ENCODE measurements at places on chromosomes 2 and 18.

- no peak for DNase-seq
These were observed 114.0 kb upstream of the STON1 start for GRCh38 chr2:48415836-48416515.

DNA sequence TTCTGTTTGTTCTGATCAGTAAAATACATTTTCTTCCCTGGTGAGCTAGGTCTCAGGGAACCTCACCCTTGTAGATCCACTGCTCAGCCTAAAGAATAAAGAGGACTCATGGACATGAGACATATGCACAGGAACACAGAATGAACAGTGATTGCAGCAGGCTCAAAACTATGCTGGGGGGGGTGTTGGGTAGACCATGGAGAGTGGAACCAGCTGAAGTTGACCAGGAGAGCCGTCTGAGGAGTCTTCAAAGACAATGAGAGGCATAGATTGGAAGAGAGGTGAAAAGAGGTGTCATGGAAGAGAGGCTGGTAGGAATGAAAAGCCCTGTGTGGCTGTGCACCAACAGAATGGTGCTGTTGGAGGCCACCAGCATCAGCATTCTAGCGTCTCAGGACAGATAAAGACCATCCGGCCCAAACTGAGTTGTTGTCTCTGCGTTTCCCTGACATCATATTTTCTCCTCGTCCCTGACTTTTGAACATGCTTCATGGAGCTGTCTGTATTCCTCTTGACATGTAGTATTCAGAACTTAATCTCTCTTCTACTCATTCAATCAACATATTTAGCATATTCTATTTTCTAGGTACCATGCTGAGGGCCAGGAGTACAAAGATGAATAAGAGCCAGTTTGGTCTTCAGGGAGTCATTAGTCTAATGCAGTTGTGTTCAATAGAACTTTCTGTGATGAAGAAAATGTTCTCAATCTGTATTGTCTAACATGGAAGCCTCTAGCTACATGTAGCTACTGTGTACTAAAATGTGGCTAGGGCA lies 331.8 kb downstream of the CYP26B1 start:
- no peak for DNase-seq

DNA sequence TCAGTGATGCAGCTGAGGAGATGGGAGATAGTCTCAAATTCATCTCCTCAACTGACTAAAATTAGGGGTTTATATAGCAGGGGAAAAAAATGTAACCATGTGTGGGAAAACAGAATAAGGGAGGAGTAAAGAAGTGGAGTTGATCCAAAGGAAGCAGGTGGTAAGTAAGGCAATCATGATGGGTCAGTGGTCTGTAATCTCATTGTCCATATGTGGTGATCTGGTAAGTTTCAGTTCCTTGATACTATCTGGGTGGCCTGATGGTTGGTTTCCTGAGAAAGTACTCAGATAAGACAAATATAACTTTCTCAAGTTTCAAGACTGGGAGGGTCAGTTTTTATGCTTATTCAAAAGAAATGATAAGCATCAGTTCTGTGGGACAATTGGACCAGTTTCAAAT lies 312.3 kb upstream of the KCNJ3 start:
- no peak for DNase-seq

- DNase-seq, result no peak
These were observed 31.1 kb downstream of the NDUFAF7 start for GRCh38 chr2:37262522-37262921.

DNA sequence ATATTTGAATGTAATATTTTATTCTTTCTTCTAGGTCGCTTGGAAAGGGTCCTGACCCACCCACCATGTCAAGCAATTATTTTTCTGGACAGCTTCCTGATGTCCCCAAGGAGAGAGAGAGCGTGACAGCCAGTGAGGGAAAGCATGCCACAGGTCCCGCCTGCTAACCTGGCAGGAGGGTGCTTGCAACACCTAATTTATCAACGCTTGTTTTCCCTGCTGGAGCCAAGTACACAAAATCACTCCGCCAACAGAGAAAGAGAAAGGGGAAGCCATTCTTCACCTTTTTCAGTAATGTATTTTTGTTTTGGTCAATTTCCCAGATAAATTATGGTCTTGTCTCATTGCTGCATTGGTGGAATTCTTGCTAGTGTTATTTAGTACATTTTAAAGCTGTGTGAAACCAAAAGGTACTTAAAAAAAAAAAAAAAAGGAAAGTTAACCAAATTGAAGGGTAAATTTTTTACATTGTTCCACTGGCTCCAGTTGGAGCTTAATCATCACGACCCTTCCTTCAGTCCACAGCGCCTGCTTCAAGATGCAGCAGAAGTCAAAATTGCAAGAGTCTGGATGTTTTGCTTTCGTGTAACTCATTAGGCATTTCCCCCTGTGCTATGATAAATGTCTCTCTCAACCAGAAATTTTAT lies 88.5 kb upstream of the COPS8 start:
- DNase-seq, result peak; percentile 57

DNA sequence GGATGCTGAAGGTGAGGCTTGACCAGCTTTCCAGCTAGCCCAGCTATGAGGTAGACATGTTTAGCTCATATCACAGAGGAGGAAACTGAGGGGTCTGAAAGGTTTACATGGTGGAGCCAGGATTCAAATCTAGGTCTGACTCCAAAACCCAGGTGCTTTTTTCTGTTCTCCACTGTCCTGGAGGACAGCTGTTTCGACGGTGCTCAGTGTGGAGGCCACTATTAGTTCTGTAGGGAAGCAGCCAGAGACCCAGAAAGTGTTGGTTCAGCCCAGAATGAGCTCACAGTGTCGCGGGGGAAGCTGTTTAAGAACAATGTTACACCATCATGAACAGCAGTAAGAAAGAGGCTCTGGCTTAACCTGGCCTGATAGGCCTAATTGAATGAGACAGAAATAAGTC lies 11.1 kb downstream of the PROC start:
- DNase-seq, result no peak

- DNase-seq, result peak; percentile 99
These were observed 72.2 kb downstream of the MAP2 start for GRCh38 chr2:209495855-209496585.

- no peak for DNase-seq
These were observed 56.9 kb downstream of the DPYSL5 start for GRCh38 chr2:26904839-26905238.

- no peak for DNase-seq
These were observed 2.1 kb downstream of the KCNG2 start for GRCh38 chr18:79799619-79800370.

DNA sequence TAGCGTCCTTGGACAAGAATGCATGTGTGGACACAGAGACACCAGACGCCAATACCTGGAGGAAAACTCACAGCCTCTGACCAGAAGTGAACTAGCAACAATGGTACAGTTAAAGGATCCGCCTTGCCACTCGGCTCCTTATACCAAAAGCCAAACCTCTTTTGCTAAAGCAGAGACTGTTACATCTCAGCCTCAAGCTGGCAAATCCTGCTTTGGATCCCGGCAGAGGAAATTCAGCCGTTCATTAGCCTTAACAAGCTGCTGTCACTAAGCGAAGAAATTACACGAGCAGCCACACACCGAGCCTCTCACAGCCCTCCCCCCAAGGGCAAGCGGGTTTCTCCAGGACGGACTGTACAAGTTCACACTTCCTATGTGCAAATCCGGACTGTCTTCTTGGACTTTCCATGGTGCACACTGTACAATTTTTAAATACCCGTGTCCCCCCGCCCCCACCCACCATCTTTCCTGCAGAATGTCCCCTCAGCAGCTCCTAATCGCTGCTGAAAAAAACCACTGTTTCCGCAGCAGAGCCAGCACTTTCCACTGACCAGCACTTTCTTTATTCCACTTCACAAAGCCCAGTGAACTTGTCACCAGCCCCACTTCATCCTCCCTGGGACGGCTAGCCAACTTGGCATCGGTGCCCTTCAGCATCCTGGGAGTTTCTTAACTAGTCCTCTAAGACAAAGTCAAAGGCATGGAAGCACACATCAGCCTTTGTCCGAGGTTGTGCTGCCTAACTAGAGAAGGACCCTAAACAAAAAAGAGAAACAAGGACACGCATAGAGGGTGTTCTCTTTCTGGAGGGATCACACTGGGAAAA lies 1.5 kb downstream of the KLF7 start:
- peak; percentile 44 for DNase-seq

DNA sequence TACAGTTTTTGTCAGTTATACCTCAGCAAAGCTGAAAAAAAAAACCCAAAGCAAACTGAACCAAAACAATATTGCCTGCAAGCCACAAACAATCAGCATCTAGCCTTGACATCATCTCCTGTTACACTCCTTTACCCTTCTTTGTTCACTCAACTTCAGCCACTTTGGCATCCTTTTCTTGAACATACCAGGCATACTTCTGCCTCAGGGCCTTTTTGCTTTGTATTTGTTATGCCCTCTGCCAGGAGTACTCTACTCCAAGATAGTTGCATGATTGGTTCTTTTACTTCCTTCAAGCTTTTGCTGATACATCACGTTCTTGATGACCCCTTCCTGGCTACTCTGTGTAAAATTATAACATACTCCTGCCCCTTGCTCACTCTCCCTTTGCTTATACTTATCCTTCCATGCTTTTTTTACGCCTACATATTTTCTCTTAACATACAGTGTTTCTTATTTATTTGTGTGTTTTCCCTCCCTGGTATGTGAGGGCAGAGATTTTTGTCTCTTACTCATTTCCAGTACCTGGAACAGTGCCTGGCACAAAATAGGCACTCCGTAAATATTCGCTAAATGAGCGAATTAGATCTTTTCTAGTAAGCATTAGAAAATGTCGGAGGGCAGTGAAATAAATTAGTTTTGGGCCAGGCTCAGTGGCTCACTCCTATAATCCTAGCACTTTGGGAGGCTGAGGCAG lies 12.7 kb downstream of the ABI2 start:
- DNase-seq, result peak; percentile 89

DNA sequence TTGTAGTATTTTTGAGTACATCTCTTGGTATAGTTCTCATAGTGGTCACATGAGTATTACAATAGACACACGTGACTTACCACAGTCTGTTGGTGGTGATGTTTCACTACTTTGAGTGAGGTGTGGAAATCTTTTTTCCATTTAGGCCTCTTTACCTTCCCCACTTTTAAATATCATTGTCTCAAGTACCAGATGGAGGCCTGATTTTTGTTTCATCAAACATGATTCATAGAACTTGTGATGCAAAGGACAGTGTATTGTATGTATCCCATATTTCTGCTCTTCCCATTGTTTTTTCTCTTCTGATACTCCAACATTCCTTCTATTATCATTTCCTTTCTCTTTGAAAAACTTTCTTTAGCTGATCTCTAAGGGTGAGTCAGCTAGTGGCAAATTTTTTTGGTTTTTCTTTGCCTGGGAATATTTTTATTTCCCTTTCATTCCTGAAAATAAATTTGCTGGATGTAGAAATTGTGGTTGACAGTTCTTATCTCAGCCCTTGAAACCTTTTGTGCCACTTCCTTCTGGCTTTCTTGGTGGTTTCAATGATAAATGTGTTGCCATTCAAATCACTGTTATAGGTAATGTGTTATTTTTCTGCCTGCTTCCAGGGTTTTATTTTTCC lies 32.8 kb downstream of the RFX8 start:
- DNase-seq, result peak; percentile 82

- no peak for DNase-seq
These were observed 359.2 kb downstream of the GALR1 start for GRCh38 chr18:77608807-77609206.

DNA sequence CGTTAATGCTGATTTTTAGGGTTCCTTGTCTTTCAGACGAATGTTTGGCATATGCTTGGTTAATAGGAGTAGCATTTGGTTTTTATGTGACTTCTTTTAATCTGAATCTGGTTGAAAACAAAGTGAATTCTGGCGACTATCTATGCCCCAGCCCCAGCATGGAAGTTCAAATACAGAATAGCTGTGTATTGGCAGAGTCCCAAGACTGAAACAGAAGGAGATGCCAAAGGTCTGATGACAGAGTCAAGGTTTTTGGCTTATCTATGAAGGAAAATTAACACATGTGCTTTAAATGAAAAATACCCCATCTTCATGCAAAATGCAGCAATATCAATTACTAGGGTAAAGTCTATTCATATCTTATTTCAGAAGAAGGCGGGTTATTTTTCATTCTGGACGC lies 734.8 kb upstream of the NXPH2 start:
- no peak for DNase-seq

DNA sequence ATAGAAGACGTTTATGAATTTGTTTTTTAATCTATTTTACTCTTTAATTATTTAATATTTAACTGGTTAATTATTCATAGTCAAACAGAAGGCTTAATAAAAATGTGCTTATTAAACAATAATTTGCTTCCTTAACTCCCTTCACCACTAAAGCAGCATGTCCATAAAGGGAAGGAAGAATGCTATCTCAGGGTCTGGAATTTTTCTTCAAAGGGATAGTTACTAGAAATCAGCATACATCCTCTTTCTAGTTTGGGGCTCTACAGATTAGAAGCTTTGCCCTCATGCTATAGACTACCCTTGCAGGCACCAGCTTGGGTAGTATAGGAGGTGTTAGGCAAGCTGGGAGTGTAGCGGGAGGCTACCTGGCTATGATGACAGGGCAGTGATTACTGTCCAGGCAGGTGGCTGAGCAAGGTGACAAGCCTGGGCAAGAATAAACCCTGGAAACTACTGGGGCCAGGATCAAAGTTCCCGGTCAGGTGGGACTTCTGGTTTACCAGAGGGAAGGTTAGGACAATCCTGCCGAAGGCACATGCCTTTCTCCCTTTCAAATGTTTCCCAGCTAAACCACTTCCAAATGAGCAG lies 276.0 kb upstream of the REV1 start:
- no peak for DNase-seq

Data from astrocyte (in vitro differentiated cells and primary cell).